T-cell (primary cell): ENCODE measurements at places on chromosomes 1 and 21.

GRCh38 chr1:33537885-33538284, 65.4 kb downstream of the ZSCAN20 start:
- DNase-seq = no peak

GRCh38 chr1:157142201-157142600, 4.0 kb upstream of the ETV3 start:
- DNase-seq = no peak

GRCh38 chr1:30754684-30755171, 2.8 kb downstream of the LAPTM5 start:
- no peak for DNase-seq

DNA sequence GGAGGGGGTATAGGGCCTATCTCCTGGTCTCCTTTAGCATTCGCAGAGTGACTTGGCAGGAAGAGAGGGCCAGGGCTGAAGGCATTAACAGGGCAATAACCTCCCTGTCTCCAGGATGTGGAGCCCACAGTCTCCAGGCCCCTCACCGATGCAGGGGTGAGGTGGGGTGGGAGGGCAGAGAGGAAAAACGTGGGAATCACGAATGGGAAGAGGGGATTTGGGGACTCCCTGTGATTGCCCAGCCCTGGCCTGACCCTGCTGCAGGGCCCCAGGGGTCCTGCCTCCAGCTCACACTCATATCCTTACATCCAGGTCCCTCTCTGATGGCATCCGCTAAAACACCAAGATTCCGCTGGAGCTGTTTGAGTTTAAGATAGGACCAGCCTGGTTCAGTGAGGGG, 14.6 kb downstream of the TFAP2E start:
- no peak for DNase-seq

DNA sequence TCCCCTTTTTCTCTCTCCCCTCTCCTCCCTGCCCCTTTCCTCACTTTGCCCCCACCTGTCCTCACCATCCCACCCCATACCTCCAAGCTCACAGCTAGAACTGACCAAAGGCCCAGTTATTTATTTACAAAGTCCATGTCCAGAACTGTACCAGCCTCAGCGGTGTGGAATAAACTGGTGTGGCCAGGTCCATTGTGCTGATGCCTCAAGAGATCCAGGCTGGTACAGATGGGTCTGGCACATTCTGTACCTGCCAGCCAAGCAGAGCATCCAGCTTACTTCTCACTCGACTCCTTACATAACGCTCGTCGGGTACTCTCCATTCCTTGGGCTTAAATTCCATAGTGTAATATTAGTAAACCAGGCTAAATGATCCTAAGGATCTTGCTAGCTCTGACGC, 11.8 kb downstream of the PDZK1IP1 start:
- DNase-seq = no peak

GRCh38 chr1:223712850-223713474, 623 bp downstream of the CAPN2 start:
- DNase-seq = peak; percentile 22

GRCh38 chr1:107936498-107937481, 28.2 kb downstream of the VAV3 start:
- DNase-seq = peak; percentile 45

DNA sequence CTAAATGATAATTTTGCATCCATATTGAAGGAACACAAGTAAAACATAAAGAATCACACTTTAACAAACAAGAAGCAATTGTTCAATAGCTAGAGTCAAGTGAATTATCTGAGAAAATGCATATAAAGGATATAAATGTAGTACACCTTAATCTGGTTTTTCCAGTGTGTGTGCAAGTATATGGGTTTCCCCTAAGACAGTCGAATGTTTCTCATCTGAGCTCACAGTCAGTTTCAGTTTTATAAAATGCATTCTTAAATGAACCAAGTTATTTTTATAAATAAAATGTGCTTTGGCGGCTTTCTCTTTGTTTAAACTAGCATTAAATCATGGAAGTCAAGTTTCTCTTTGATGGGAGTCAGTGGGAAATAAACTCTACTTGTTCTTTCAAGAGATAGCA, 125.9 kb downstream of the PTPRC start:
- no peak for DNase-seq

GRCh38 chr1:75233302-75233929, 99.2 kb downstream of the LHX8 start:
- DNase-seq = no peak

GRCh38 chr1:229751610-229752009, 125.6 kb downstream of the URB2 start:
- no peak for DNase-seq

GRCh38 chr1:207486198-207486597, 9.8 kb upstream of the CR1 start:
- DNase-seq = no peak

GRCh38 chr1:44619261-44619900, 54.9 kb downstream of the TMEM53 start:
- DNase-seq = no peak

DNA sequence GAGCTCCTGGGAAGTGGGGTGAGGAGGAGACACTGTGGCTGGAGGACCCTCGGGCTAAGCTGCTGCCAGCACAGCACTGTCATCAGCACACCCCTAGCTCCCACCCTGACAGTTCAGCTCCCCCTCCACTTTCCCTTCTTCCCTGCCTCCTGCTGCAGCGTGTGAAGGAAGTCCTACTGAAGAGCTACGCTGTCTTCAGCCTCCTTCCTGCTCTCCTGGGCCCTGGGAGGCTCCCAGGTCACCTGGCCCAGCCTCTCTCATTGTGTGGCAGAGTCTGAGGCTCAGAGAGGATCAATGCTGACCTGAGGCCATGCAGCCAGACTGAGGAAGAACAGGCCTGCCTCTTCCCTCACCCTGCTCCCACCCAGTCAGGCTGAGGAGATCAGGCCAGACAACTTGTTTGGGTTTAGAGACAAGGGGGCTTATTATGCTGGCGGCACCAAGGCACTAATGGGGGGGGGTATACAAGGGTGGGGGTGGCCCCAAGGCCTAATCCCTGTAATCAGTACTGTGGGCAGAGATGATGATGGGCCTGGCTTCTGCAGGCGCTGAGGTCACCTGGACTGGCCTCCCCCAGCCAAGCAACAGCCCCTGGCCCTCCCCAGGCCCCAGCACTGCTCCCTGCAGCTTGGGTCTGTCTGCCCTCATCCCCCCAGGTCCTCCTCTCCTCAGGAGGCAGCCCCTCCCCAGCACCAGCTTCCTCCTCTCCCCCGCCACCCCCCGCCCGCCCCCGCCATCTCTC, 9.1 kb downstream of the NES start:
- no peak for DNase-seq

DNA sequence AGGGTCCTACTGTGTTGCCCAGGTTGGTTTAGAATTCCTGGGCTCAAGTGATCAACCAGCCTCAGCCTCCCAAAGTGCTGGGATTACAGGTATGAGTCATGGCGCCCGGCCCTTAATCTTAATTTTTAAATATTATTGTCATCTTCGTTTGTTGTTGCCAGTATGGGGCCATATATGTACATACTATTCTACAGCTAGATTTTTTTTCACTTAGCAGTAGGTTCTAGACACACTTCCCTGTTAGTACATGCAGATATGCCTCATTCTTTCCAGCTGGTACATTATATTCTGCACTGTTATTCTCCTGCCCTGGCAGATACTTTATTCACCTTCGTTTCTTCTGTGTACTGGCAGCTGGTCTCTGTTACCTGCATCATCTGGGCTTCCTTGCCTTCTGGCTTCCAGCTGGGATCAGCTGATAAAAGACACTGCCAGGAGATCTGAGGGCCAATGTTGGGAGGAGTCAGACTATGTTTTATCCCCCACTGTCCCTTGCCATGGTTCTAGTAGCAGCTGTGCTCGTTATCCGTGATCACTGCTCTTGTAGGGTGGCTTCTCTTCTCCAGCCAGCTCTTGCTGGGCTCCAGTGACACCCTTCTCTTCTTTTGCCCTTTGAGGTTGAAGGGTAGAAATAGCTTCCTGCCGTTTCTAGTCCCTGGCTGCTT, 24.7 kb downstream of the ST3GAL3 start:
- no peak for DNase-seq

DNA sequence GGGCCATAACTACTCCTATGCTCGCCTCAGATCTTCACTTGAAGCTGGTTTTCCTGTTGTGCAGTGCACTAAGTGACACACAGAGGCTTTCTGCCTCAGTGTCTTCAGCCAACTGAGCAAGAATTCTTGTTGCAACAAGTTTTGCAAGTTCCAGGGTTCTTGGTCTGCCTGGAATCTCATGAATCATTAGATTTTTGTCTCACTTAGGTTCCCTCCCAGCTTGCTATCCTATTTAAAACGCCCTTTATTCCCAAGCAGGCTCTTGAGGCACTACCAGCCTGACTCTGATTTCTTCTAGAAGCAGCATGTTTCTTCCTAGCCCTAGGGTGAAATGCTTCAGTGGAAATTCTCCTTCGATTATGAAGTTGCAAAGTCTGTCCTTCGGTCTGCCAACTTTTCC, 158.8 kb downstream of the C1orf21 start:
- no peak for DNase-seq

- no peak for DNase-seq
Observed at GRCh38 chr1:181733486-181733885, 250.2 kb downstream of the CACNA1E start.

DNA sequence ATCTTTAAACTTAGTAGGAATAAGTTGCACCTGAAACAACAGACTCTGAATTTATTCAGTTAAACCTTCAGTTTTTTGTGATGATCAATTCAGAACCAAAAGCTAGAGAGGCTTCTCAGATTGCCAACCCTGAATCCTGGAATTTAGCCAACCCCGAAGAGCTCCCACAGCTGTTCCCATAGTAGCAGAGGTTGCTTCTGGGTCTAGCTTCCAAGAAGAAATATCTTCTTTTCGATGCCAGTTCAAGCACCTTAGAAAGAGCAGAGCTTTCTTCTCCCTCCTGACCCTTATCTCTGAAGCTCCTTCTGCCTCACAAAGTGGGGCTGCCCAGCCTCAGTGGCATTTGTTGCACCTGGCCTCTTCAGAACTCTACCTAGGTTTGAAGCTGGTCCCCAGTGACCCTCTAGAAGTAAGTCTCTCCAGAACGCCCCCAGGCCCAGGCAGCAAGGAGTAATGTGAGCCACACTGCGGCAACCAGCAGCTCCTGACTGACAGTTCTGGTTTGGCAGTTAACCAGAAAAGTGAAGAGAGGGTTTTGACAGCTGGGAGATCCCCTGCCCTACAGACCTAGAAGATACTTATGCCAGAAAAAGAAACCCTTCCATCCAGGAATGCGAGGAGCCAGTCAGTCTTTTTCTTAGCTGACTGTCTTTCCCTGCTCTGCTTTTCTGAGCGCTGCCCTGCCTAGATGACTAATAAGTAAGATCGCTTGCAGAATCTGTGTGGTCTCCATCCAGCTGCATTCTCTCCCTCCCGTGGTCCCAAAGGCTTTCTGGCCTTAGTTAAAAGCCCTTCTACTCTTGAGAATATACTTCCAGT, 165.9 kb downstream of the ADGRL4 start:
- no peak for DNase-seq

GRCh38 chr1:17204546-17205440, at the start of gene PADI1:
PADI1 (plus strand) TSS chr1:17205128; CDS start chr1:17205218, 90 bp downstream.
- no peak for DNase-seq

GRCh38 chr1:182833271-182833670, 5.9 kb upstream of the DHX9 start:
- DNase-seq = no peak

DNA sequence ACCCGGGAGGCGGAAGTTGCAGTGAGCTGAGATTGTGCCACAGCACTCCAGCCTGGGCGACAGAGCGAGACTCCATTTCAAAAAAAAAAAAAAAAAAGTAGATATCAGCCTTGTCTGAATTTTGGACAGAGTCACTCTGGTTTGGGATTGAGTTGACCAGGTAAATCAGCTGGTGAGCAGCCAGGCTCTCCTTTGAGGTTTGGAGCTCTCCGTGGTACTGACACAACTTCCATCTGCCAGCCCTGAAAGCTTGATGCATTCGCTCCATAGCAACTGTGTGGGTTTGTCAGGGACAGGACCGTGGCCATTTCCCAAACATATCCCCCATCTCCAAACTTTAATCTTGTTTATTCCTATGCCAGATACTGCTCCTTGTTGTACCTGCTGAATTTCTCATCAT, 155.2 kb downstream of the DMRTA2 start:
- DNase-seq = no peak

GRCh38 chr1:93443454-93443853, 4.5 kb upstream of the FNBP1L start:
- DNase-seq = no peak

GRCh38 chr1:44318097-44319088, 36.7 kb downstream of the ERI3 start:
- peak; percentile 20 for DNase-seq

DNA sequence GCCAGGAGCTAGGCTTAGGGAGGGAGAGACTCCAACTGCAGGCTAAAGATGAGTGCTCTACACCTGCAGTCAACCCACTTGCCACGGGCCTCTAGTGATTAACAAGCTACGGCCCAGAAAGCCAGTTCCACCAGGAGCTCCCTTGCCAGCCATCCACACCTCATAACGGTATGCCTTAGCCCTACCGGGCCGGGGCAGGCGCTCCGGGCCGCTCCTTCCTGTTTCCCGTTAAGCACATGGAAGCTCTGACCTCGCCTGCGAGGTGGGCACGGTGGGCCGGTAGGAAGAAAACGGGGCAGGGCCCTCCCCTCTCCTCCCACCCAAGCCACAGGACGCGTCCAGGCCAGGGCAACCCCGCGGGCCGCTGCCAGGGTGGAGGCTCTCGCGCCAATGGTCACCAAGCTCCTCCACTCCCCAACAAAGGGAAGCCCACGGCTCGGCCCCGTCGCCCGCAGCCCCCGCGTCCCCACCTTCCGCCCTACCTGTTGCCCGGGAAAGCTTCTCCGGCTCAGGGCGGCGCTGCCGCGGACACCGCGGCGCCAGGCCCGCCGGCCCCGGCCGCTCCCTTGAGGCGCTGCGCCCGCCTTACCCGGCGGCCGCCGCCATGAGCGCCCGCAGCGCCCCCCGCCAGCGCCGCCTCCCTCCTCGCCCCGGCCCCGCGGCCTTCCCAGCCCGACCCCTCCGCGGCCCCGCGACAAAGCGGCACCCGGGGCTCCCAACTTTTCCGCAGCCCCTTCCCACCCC, 627 bp downstream of the CERS2 start:
- no peak for DNase-seq

GRCh38 chr1:55050283-55050682, 10.9 kb downstream of the PCSK9 start:
- DNase-seq = no peak

DNA sequence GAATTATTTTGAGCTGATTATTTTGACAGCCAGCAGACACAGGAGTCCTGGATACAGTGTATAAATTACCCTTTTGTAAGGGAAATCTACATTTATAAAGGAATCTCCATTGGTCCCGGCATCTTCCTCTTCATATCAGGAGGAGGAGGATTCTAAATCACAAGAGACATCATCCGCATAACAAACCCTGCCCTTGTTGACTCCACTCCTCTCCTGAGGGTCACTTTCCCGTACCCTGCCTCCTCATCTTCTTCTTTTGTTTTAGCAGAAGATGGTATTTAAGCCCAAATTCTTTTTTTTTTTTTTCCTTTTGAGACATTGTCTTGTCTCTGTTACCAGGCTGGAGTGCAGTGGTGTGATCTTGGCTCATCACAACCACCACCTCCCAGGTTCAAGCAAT, 14.6 kb upstream of the PKNOX1 start:
- no peak for DNase-seq

GRCh38 chr1:107415241-107415640, 274.4 kb downstream of the NTNG1 start:
- no peak for DNase-seq
